WTC11 (cell line): ENCODE measurements at places on chromosomes 5 and 9.
A peak's percentile ranks its signal among the peaks of the same experiment; 100 is the strongest.

GRCh38 chr5:154972476-154973080 lies 31.7 kb downstream of the MRPL22 start:
- DNase-seq = peak; percentile 32

DNA sequence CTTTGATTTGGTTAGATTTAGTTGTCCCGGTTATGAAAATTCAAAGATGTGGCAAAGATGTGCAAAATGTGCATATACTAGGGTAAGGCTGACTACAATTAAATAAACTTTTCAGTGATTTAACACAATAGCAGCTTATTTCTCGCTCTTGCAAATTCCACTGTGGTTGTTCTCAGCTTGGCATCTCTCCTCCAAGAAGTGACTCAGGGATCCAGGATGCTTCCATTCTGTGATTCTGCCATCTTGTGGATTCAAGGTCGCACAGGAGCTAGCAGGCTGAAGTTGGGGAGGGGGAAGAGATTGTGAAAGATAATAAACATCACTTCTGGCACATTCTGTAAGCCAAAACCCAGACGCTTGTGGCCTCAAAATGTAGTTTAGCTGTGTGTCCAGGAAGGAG lies 60.1 kb upstream of the TGFBR1 start:
- no peak for DNase-seq

GRCh38 chr5:131627207-131627865 lies 7.7 kb downstream of the RAPGEF6 start:
- no peak for DNase-seq

DNA sequence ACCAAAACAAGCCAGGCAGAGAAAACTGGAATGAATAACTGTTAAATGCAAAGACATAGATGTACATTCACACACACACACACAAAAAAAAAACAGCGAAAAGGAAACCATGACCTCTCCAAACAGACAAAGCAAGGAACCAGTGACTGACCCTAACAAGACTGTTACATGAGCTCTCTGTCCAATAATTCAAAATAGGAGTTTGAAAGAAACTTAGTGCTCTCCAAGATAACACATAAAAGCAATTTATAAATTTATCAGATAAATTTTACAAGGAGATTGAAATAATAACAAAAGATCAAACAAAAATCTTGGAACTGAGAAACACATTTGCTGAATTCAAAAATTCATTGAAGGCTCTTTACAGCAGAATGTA lies 423.5 kb upstream of the RGMB start:
- no peak for DNase-seq

DNA sequence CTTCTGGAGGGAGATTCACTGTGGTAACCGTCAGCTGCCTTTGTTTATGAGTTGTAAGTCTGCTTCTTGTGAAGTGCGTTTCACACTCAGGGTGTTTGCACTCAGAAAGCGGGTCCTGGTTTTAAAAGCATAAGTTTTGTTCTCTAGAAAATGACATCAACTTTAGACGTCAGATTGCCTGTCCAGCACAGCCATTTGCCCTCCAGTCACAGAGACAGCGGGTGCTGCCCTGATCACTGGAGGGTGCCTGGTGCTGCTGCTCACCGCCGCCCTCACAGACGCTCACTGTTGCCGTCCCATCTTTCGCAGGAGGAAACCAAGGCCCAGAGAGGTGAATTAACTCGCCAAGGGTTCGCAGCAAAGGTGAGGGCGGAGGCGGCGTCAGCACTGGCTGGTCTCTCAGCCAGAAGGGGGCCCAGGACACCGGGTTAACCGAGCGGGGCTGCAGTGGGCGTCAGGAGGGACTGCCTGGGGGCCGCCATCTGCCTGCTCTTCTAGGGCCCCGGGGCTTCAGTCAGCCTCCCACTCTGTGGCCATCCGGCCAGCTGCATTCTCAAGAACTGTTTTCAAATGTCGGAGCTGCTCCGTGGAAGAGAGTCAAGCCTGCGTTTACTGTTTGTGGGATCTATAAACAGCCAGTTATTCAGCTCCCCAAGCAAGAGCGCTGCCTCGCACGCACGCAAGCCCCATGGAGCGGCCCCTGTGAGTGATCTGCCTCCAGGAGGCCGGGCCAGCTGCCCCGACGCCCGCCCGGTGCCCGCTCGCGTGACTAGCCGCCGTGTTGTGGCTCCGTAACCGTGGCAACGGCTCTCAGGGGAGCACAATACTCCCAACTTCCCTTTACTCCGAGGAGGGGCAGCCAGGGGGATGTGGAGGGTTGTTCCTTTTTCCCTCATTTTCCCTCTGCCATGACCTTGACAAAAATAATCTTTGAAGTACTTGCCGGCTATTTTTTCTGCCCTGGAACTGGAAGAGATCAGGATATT lies 43.4 kb upstream of the EXOC3 start:
- peak; percentile 89 for DNase-seq

- no peak for DNase-seq
Measured at GRCh38 chr9:97895211-97895610, 27.1 kb downstream of the TRMO start.

- DNase-seq = no peak
Measured at GRCh38 chr5:83340511-83340918, 131.0 kb upstream of the VCAN start.

DNA sequence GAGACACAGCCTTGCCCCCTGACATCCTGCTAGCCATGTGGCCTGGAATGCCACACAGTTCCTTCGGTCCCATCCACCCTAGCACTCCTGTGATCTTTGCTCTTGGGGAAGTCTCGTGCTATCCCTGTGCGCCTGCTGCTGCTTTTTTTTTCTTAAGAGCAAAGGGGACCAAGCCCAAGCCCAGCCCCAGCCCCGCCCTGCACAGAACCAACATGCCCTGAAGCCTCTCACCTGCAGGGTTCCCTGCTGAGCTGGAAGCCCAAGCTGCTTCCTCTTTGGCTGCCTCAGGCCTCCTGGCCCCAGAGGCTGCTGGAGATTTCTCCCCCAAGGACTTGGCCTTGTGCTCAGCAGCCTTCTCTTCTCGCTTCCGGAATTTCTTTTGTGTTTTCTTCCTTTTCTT lies 1.8 kb downstream of the SURF6 start:
- peak; percentile 56 for DNase-seq

DNA sequence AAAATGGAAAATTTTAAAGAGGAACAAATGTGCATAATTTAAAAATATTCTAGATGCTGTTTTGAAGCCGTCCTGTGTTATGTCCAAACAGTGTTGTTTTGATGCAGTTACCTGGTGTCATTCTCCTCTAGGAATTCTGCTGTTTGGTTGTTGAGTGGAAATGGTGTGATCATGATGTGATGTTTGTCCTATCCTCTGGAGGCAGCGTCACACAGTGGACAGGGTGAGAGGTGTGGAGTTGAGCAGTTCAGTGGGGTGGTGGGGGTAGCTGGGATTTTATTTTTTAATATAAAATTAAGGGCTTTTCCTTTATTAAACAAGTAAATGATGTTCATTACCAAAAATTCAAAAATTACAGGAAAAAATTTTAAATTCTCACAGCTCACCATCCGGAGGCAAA lies 31.2 kb downstream of the PRDM6 start:
- DNase-seq = peak; percentile 17

- no peak for DNase-seq
Measured at GRCh38 chr9:91119142-91119541, 242.6 kb downstream of the AUH start.

- no peak for DNase-seq
Measured at GRCh38 chr5:134581241-134581981, 51.2 kb downstream of the SAR1B start.

GRCh38 chr5:117414926-117415325 lies 840.3 kb upstream of the SEMA6A start:
- DNase-seq = no peak

- no peak for DNase-seq
Measured at GRCh38 chr5:68500813-68501212, 285.3 kb downstream of the PIK3R1 start.

- DNase-seq = no peak
Measured at GRCh38 chr5:68449380-68449779, 233.8 kb downstream of the PIK3R1 start.
